Tibial nerve (tissue), 4 donors: ENCODE measurements at places on chromosomes 6 and 20. TPM values are rescaled to one million over a fixed set of nuclear protein-coding genes. Genes with fewer than 3 reads are reported as not detected.
A peak's percentile ranks its signal among the peaks of the same experiment; 100 is the strongest.

GRCh38 chr6:116476002-116476678 is 15.0 kb downstream of the CALHM6 start:
- no peak for DNase-seq

The TOX2 gene
- total RNA-seq: 3.3 TPM

DNA sequence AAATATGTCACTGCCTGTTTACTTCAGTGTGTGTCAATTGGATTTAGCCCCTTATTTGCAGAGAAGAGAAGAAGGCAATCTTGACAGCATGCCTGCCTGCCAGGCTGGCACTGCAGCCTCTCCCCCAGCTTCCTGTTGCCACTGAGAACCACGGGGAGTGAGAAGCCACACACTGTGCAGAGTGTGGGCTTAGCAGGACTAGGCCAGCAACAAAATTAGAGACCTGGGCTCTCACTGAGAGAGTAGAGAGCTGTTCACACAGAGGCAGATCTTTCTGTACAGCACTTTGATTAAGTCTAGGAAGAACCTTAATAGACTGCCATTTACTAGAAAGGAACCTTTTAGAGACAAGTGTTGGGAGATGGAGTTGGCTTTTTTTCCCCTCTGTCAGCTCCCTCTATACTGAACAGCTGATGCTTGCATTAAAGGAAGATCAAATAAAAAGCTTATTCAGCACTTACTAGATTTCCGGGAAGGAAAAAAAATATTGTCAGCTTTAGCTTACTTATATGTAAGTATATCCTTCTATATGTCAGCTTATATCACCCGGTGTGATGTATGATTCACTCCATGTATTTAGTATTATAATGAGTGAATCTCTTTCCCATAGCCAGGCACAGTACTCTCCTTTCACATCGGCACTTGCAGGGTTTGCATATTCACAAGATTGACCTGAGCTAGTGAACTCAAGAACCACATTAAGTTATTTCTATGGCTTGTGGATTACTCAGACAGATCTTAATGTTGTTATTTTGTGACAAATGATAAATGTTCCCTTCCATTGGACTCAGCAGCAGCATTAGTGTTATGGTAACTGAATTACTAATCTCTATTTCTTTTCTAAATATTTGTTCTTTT is 851.0 kb upstream of the EPHA7 start:
- DNase-seq: no peak

The GSTA3 gene
- not detected for total RNA-seq

The EPPIN gene
- not detected for total RNA-seq

The SFTA2 gene
- not detected for total RNA-seq

GRCh38 chr6:27608916-27609883 is 136.3 kb upstream of the ZNF184 start:
- DNase-seq: no peak

DNA sequence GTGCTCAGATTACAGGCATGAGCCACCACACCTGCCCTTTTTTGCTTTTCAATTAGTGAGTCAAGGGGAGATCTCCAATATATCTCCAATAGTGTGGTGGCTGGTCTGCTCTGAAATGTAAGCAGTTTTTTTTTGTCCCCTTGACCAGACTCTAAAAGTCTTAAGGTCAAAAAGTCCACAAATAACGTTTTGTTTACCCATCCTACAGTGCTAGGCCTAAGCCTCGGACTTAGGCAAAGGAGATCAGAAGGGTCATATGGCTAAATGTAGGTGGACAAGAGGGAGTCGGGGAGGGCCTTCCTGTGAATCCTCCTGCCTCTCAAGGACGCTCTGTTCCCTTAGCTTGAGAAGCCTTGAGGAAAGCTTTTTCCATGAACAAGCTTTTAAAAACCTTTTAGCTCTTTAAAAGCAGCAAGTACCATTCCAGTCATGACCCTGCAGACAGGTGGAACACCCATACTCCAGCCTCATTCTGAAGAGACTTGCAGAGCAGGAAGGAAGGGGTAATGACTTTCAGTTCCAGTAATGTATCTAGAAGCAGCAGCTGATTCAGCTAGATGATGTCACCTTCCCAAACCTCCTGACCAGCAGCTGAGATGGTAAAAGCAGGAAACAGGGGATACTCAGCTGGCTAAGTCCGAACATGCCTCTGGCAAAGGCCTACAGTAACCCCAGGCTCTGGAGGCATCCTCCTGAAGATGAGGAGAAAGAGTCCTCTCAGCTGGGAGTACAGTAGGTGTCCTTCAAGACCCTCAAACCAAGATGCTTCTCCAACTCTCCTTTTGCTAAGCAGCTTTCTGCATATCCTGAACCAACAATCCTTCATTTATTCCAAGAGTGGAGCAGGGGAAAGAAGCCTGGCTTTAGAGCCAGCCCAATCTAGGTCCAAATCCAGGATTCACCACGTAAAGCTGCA is 23.6 kb downstream of the BCL2L1 start:
- DNase-seq: no peak

The HLA-A gene
- total RNA-seq: 219 TPM

GRCh38 chr6:90907931-90908655 is 321.2 kb upstream of the MAP3K7 start:
- DNase-seq: no peak

DNA sequence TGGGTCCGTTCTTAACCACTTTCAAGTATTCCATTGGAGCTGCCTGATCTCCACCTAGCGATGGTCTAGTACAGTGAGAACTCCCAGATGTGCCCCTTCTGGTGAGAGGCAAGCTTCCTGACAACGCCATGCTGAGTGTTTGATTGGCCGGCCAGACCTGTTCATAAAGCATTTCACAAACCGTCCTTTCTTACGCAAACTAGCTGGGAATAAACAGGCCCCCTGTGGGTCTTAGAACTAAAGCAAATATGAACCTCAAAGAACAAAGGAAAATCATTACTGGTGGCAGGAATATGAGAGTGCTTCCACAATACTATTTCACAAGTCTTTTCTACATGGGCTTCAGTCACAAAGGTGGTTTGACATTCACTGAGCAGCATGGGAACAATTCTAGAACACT is 15.6 kb upstream of the GCNT2 start:
- DNase-seq: no peak

- DNase-seq: no peak
Observed at GRCh38 chr6:35088281-35089215, 52.6 kb downstream of the TCP11 start.

DNA sequence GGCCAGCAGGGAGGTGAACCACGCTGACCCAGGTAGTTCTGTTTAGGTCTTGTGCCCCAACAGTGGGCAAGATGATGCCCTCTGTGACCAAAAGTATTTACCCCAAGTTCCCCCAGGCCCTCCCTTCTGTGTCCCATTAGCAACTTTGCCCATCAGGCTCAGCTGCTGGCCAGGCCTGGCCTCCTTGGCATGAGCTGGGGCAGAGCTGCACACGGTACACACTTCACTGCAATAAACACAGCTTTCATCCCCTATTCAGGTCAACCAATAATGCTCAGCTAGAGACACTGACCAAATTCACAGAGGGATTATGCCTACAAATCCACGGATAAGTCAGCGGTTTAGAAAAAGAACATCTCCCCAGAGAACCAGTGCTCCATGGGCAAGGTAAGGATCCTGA is 103.7 kb downstream of the SLC23A2 start:
- no peak for DNase-seq

- DNase-seq: no peak
Observed at GRCh38 chr6:155418017-155418761, 37.5 kb downstream of the NOX3 start.

GRCh38 chr6:75171567-75171966 is 34.3 kb downstream of the COL12A1 start:
- DNase-seq: no peak

DNA sequence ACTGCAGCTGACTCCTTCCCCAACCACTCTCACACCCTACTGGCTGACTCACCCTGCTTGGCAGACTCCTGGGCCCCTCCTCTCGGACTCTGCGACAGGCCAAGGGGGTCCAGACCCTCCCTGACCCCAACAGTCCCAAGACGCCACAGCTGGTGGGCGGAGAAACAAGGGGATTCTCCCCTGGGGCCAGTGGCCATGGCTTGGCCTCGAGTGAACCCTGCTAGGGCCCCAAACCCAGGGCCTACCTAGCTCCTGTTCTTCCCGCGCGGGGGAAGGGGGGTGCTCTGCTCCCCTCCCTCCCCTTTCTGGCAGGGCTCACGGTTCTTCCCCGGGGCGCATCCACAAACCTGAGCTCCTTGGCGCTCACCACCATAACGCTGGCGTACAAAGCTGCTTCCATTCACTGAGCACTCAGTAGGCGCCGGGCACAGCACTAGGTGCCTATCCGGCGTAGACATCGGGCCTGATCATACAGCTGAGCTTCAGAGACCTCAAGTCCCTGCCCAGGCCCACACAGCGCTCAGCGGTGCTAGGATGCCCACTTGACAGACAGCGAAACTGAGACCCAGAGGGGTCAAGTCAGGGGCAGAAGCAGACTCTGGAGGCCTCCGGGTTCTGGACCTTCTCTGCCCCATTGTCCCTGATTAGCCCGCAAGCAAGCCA is 597 bp downstream of the ADA start:
- DNase-seq: no peak

GRCh38 chr20:44540834-44541233 is 19.0 kb upstream of the SERINC3 start:
- DNase-seq: no peak

The SYCP2 gene
- 3.1 TPM for total RNA-seq

The LRRC73 gene
- total RNA-seq: 0.59 TPM

- DNase-seq: no peak
Observed at GRCh38 chr6:28922004-28922820, 1.6 kb downstream of the TRIM27 start.

The HTR1B gene
- 1.8 TPM for total RNA-seq

The SYCP2L gene
- 2.0 TPM for total RNA-seq

The AIF1 gene
- total RNA-seq: 66.3 TPM

GRCh38 chr20:17304774-17305173 is 77.9 kb downstream of the PCSK2 start:
- no peak for DNase-seq

The MICA gene
- total RNA-seq: 28.3 TPM

The PCMT1 gene
- 135 TPM for total RNA-seq

The DLL1 gene
- 6.7 TPM for total RNA-seq

DNA sequence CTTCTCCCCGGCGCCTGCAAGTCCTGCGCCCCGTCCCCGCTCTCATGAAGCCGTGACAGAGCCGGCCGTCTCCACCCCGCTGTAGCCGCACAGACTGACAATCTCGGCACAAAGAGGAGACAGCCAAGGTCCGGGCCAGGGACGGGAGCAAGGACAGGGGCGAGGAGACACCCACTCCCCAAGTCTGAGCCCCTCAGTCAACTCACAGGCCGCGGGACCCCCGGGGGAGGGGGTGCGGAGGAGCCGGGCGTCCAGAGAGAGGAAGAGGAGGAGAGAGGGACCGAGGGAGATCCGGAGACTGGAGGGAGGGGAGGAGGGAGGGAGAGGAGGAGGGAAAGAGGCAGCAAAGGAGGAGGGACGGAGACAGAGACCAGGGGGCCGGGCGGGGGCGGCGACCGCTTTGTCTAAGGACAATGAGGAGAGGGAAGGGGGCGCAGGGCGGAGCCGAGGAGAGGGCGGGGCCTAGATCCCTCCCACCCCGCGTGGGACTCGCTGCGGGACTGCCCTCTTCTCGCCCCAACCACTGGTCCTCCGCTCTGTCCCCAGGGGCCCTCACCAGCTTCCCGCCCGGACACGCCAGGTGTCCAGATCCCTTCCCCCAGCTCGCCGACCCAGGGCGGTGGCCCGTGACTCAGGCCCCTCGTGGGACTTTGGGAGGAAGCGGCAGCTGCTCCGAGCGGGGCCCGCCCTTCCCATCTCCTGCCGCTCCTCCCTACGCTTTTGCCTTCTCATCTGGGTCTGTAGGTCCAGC is 638 bp upstream of the PPP1R18 start:
- peak; percentile 89 for DNase-seq

DNA sequence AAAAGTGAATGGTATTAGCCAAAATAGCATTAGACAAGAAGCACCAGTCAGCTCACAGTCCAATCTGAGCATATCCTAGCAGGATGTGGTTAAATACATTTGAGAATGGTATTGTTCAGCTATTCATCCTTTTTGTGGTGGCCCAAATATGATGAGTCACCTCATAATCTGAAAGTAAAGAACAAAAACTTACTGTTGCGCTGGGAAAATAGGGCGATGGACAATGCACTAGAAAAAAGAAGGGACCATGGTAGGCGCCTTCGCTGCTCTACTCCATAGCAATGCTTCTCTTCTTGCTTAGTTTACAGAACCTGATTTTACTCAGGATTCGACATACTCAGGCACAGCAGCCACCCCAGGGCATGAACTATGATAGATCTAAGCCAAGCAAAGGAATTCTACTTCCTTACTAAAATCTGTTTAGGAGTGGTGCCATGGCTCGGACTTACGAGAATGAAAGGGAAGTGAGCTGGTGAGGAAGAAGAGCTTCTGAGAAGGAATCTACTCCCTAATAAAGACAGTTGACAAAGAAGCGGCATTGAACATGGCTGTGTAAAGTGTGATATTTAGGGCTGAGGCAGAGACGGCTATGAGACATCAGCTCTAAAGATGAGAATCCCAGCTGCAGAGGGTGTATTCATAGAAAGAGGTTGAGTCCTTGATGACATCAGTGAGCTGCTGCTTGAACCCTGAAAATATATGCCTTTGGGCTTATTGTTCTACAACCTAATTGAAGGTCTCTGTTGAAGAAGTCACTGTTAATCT is 16.6 kb upstream of the FBXO9 start:
- no peak for DNase-seq

The CD93 gene
- total RNA-seq: 74.4 TPM

DNA sequence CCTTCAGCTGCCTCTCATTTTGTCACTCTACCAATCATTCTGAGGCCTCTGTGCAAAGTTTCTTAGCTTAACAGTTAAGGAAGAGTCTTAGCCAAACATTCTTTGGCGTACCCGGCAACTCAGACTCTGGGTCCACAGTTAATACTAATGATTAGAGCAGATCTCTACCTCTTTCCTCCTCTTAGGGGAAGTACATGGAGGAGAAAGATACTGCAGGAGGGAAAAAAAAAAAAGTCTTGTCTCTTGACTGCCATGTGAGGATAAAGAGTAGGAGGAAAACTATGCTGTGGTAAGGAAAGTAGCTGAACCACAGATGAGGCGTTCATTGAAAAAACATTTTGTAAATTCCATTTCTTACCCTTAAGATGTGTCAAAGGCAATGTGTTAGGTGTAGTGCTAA is 44.0 kb upstream of the MARCKS start:
- no peak for DNase-seq

- DNase-seq: no peak
Observed at GRCh38 chr20:53599378-53599777, 5.7 kb upstream of the ZNF217 start.

The C4B gene
- 333 TPM for total RNA-seq

- peak; percentile 73 for DNase-seq
Observed at GRCh38 chr6:169452117-169452868, 198.6 kb upstream of the THBS2 start.
